NCI-H2171 (cell line): ENCODE measurements at places on chromosomes 3 and 15.

DNA sequence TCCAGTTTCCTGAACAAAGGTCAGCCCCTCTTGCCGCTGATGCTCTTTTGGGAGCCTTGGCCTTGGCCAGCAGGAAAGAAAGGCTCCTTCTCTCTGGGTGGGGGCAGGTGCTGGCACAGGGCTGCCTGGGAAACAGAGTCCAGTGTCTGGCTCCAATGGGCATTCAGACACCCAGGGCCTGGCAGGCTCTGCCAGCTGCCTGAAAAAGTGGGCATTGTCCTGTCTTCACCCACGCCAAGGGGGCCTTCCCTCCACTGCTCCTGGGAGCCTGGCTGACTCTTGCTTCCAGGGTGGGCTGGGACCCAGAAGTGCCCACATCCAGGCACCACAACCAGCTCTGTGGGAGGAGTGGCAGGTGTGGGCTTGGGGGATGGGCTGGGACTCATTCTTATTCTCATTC lies 62.7 kb downstream of the RHCG start:
- no peak for DNase-seq

GRCh38 chr3:193826159-193826795 lies 233.3 kb downstream of the OPA1 start:
- no peak for DNase-seq

DNA sequence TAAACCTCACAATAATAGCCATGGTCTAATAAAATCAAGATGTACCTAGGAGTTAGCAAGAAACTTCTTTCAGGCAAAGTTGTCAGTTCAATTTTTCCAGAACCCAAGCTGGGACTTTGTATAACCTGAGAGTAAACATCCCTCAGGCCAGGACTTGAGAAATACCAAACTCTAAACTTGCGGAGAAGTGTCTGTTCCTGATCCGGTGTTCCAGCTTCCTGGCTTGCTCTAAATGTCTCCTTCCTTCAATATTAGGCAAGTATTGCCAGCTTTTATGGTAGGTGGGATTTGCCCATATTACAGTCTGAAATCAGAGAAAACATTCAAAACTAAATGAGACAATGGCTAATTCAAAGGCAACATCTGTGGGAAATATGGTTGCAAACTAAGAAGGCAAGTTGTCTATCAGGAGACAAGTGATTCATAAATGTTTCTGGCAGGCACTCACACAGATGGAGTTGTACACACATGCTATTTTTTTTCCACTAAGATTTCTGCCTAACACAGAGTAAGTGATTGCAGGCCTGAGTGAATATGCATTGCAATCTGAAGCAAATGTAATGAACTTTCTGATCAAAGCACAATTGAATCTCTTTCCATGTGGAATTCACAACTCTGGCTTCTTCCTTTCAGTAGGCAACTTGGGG lies 88.3 kb upstream of the COL8A1 start:
- DNase-seq = no peak

DNA sequence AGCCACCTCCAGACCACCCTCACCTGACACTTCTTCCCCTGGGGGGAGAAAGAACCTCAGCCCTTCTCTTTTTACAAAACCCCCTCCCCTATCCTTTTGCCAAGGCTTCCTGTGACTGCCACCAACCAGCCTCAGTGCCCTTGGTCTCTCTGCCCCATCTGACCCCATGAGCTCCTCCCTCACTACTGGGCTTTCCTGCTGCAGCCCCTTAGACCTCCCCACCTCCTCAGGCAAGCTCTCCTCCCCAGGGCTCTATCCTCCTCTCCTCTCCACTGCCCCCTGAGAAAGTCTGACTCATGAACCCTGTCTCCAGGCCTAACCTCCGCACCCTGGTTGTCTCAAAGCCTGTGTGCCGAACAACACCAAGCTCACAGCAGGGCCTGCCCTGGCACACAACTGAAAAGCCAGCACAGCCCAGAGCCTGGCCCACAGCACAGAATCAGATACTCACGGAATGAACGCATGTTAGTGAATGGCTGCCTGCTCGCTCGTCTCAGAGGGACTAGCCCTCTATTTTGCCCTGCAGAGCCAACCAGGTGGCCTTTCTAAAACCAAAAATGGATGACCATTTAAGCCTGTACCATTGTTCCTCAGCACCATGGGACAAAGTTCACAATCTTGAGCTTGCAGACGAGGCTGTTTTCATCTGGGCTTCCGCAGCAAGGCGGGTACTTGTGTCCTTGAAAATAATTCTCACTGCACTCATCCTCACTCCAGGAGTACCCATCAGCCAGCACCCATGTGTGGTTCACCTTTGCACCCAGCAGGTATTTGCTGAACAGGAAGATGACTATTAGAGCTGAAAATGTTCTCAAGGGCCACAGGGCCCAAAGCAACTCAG lies 1.7 kb downstream of the CHDH start:
- no peak for DNase-seq

DNA sequence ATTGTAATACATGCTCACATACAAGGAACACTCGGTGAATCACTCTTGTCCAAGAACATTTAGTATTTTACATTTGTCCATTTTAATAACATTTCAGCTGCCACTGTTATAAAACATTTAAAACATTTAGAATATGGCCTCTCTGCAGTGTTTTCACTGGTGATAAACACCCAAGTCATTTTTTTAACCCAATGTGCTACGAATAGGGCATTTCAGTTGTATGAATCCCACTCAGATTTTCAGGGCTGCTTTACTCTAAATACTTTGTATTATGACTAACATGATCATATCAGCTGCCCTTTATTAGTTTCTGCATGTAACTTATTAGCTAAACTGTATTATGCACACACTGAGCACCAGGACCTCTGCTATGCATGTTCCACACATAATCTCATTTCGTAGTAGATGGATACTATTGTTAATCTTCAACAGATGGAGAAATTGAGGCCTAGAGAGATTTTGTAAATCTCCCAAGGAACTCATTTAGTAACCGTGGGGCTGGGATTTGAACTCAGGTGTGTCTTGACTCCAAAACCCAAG lies 148.6 kb upstream of the CDIN1 start:
- no peak for DNase-seq

- DNase-seq = no peak
Observed at GRCh38 chr15:41879321-41879845, 14.5 kb downstream of the SPTBN5 start.

DNA sequence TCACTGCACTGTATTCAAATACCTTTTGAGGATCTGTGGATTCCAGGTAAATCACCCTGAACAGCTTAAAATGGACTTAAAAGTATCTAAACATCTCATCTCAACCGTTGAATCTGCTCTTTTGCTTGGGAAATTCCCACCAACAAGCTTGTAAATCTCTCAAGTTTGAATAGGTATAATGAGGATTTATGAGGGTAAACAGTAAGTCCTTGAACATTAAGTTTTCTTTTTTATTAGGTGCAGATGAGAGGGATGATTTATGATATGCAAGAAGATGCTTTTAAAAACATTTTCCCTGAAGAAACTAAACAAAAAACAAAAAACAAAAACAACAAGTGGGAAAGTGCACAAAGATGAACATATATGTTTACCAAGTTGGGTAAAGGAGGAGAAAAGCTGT lies 290.6 kb downstream of the ROBO1 start:
- DNase-seq = no peak
